OCI-LY7 (cell line): ENCODE measurements at places on chromosomes 4 and X.

- DNase-seq = no peak
Measured at GRCh38 chrX:100208076-100208475, 202.0 kb downstream of the PCDH19 start.

GRCh38 chrX:120512222-120512621, 43.1 kb upstream of the LAMP2 start:
- no peak for DNase-seq

DNA sequence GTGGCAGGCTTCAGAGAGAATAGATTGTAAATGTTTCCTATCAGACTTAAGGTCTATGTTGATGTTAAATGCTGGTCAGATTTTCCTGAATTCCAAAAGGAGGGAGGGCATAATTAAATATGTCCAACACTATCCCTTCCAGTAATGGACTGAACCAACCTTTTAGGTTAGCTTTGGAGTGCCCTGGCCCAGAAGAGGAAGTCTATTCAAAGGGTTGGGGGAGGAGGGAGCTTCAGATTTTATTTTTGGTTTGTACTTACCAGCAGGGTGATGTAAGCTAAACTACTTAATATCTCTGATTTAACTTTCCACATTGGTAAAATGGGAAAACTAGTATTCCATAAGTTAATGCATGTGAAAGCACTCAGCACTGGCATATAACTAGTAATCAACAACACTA, 91.1 kb downstream of the RBM46 start:
- DNase-seq = no peak

GRCh38 chr4:54976682-54977081, 148.7 kb downstream of the KDR start:
- DNase-seq = no peak

DNA sequence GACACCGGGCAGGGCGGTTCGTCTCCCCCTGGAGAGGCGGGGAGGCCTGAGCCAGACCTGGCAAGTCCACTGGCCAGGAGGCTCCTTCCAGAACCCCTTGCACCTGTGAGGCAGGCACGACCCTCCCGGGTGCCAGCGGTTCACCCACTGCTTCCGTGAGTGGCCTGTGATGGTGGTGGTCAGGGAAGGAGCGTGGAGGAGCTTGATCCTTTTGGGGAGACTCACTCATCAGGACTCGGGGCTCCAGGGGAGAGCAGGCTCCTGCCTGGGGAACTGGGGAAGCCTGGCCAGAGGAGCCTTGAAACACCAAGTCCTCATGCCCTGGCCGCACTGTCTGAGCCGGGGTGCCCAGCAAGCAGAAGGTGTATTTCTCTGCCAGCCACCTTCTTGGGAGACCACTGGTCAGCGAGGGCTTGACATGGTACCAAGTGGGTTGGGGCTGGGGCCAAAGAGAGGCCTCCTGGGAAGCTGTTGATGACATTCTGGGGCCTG, 860 bp downstream of the FAM50A start:
- no peak for DNase-seq

DNA sequence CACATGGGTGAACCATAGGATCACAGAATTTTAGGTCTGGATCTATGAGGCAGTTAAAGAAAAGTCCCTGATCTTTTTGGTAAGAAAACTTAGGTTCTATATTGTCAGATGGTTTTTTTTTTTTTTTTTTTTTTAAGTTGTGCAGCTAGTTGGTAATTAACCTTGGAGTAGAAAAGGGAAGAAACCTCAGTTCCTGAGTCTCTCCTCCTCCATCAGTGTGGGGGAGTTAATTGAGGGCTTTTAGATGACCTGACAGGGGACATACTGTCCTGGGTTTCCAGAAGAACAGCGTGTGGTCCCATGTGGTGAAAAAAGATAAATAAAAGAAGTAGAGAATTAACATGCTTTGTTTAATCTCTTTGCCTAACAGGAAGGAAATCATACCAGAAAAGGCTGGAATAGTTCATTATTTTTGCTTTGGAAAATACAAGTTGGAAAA, 123.7 kb downstream of the ARHGAP10 start:
- no peak for DNase-seq

DNA sequence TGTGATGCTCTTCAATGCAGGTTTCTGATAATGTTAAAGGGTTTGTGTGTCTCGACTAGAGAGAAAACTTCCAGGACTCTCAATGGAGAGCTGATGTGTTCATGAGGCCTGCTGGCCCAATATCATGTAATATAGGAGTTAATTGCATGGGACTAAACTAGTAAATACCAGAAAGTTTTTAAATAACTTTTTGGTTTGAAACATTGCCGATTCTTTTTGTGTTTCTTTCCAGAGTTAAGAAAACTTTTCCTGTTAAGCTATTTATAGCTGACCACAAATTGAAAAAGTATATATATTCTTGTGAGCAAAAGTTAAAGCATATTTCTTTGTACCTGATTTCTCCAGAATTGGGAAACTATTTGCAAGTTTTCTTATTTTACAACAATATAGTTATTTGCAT, 49.7 kb downstream of the FAM9B start:
- no peak for DNase-seq

DNA sequence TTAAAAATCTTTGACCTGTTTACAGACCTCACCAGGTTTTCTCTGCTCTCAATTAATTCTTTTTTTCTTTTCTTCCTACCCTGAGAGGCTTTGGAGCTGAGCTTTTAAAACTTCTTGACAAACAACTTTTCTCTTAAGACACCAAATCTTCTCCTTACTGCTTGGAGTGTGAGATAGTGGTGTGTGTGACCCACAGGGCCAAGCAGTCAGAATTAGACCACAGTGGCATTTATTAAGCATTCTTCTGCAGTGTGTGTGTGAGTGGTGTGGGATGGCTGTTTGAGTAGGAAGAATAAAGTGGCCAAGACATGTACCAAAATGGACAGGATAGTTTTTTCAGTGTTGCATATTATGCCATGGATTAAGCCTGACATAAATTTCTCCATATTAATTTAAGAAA, 665.1 kb downstream of the RAPGEF2 start:
- DNase-seq = no peak

DNA sequence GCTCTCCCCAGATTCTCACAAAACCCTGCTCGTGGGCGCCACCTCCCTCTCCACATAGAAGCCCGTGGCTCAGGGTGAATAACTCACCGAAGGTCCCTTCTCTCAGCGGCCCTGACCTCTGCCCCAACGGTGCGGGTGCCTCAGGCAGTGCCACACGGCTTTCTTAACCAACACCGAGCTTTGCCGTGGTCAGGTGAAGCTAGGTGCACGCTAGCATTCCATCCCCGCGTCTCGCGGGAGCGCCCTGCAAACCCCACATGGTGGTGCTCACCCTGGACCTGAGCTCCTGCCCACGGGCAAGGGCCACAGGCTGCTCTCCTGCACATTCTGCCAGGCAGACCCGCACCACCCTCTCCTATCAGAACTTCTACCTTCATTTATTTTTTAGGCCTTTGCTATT, 18.4 kb downstream of the LRPAP1 start:
- no peak for DNase-seq

DNA sequence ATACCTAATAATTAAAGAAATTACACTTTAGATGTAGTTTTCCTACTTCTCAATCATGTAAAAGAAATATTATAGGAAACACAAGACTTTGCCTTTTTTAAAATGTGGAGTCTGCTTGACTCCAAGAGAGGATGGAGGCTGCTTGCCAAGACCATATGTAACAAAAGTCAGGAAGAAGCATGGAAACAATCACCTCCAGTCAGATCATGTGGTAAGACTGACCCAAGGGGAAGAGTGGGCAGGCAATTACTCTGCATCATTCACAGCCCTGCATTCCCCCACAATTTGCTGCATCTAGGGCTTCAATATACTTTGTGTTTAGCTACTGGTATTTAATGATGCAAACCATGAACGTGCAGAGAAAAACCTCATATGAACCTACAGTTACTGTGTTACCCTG, 78.0 kb upstream of the RXFP1 start:
- DNase-seq = no peak

DNA sequence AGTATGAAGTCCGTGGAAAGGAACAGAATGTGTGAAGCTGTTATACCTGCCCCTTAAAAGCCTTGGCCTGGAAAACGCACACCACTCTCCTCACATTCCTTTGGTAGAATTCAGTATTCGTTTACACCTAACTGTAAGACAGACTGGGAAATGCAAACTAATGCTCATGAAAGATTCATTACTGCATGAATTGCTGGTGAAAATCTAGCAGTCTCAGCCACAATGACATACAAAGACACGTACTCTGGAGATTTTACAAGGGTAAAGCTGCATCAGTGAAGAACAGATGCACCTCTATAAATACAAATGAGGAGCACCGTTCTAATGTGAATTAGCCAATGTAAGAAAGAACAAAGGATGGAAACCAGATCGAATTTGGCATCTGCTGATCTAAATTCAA, 2051.3 kb downstream of the PCDH7 start:
- DNase-seq = no peak

- DNase-seq = no peak
Measured at GRCh38 chr4:87058356-87059073, 123.7 kb downstream of the AFF1 start.

- DNase-seq = no peak
Measured at GRCh38 chrX:10965174-10965798, 145.8 kb upstream of the HCCS start.

- DNase-seq = peak; percentile 49
Measured at GRCh38 chr4:153497091-153497531, 31.0 kb downstream of the TMEM131L start.

- no peak for DNase-seq
Measured at GRCh38 chr4:154276496-154276895, 215.1 kb downstream of the DCHS2 start.

DNA sequence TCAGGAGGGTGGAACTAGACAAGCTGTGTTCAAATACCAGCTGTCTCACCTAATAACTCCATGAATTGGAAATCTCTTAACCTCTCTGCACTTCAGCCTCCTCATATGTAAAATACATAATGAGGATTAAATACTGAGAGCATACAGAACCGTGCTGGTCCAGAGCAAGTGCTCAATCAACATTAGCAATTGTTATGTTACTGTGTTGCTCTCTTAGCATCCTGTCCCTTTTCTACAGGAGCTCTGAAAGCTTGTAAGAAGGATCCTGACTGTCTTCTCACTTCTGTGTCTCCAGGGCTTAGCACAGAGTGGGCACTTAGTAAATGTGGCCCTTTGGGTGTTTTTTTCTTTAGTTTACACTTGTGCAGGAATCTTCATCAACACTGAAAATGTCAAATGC, 1456.1 kb upstream of the IGFBP7 start:
- DNase-seq = no peak

DNA sequence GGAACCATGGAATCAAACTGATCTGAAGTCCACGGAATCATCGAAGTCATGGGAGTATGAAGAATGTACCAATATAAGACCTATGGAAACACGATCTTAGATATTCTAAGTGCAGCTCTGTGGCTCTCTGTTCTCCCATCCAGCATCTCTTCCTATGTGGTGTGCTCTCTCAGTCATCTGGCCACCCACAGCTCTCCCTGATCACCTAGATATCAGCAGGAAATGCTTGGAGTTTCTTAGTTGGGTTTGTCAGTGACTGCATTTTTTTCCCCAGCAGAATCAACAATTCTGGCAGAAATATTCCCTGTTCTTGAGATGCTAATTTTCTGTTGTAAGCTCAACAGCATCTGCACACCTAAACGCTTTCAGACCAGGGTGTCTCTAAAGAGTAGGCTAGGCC, 94.1 kb downstream of the GC start:
- DNase-seq = no peak

- DNase-seq = no peak
Measured at GRCh38 chr4:150385606-150386005, 196.3 kb upstream of the MAB21L2 start.

- DNase-seq = no peak
Measured at GRCh38 chr4:27720010-27720766, 859.5 kb downstream of the STIM2 start.

DNA sequence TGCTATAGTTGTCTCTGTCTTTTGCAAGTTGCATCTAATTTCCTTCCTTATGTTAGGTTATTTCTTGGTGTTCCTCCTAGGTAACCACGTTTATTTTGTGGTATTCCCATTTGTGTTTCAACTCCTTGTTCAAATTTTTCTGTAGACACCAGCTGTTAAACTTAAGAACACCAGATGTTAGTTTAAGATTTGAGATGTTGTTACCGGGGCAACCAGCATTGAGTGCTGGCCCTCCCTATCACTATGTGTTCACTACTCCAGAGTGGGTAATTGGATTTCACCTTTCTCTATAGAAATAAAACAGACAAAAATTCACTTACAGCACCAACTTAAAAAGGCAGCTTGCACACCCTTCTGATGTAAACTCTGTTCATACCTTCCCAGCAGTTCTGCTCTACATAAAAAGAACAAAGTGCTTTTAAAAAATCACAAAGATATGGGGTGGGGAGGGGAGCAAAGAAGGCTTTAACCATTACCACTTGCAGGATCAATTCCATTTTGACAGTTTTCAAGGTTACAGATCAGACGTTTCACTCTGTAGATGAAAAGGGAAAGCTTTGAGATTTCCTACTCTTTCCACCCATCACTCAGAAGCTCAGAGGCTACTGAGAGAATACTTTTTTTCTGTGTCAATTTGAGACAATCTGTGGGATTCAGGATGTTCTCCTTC, 82.9 kb downstream of the DKK2 start:
- DNase-seq = no peak

DNA sequence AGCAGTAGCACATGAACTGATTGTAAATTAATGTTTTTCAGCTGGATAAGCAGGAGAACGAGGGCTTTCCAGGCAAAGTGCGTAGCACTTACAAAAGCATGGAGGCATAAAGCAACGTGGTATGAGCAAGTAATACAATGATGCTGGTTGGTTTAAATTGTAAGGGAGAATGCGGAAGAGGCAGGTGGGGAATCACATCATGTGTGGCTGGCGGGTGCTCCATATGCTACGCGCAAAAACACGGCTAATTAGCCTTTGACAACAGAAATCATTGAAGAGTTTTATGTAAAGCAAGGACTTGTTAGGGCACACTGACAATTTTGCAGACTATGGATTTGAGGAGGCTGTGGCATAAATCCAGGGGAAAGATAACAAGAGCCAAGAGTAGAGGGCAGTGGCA, 14.6 kb downstream of the SYTL4 start:
- DNase-seq = no peak

DNA sequence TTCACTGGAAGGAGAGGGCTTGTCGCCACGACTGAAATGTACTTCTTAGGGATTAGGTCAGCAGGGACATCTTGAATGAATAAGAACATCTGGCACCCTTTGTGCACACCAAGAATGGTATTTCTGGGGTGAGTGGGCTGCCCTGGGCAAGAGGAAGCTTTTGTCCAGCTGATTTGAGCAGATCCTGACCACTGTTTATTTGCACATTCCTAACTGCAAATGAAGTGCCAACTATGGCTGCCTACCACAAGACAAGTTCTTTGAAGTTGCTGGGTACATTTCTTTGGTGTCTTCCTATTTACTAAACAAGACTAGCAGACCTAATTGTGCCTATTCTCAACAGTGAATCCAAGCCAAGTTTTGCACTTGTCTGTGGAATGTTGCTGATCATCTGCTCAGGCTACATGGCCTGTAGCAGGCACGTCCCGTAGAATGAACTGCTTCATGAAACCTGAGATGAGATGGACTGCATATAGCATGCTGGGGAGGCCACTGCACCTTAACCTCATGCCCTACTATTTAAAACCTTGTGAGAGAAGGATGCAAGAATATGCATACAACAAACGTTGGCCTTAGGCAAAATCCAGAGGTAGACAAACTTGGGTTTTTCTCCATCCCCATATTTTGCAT, 45.0 kb downstream of the PIR start:
- no peak for DNase-seq

- no peak for DNase-seq
Measured at GRCh38 chr4:2048831-2049230, 10.3 kb upstream of the NAT8L start.

GRCh38 chr4:117777721-117778120, 256.6 kb upstream of the NDST3 start:
- DNase-seq = no peak
